ENCODE measurements at places on chromosomes 5 and 9. TPM values are rescaled to one million over a fixed set of nuclear protein-coding genes. Genes with fewer than 3 reads are reported as not detected.

OLFML2A gene
- total RNA-seq: 0.50 TPM

CRHBP gene
- total RNA-seq: 40.0 TPM

PCDHGB6 gene
- 2.9 TPM for total RNA-seq

DNA sequence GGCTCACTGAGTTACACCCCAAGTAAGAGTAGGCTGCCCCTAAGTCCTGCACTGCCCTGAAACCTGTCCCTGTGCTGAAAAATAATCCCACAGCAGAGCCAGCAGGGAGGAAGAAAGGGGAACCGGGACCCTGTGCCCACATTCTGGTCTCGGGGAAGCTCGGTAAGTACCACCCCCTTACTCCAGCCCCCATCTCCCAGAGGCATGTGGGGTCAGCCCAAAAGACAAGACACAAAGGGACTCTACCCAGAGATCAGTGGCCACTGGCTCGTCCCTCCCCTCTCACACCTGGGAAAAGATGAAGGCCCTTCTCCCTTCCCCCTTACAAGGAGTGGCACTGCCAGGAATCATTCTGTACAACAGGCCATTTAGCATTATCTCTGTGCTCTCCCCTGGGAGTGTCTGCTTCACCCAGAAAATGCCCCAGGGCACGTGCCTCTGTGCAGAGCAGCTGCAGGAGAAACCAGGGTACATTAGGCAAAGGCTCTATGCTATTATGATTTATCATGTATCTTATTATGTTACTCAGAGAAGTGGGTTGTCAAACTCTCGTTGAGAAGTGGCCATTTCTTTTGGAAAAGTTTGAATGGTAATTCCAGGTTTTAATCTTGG, 71.3 kb downstream of the NDFIP1 start:
- no peaks in the 10 kb centered on the region for H3K4me1 ChIP-seq
- H3K36me3 ChIP-seq: no peaks in the 10 kb centered on the region
- DNase-seq: no peak
- no peak overlapping the region for H3K27ac ChIP-seq

DNA sequence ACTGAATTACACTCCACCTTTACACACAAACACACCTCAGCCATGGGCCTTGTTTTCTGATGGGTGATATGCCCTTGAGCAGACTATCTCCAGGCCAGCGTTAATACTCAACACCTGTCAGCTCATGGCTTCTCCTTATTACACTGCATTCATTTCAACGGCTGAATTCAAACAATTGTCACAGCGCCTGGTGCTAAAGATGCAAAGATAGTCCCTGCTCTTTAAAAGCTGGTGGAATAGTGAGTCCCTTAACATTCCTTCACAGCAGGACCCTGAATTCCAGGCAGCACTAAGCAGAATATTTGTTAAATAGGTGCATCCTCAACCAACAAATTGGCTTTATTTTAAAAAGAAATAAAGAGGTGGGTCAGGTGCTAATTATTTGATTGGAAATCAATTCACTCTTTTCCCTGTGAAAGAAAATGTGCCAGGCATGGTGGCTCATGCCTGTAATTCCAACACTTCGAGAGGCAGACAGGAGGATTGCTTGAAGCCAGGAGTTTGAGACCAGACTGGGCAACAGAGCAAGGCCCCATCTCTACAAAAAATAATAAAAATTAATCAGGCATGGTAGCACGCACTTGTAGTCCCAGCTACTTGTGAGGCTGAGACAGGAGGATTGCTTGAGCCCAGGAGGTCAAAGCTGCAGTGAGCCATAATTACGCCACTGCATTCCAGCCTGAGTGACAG, 155.7 kb upstream of the EFNA5 start:
- no peak overlapping the region for H3K4me3 ChIP-seq
- no peaks in the 10 kb centered on the region for H3K4me1 ChIP-seq
- no peak overlapping the region for H3K27ac ChIP-seq
- H3K27me3 ChIP-seq: no peaks in the 10 kb centered on the region
- no peaks in the 10 kb centered on the region for H3K36me3 ChIP-seq

DNA sequence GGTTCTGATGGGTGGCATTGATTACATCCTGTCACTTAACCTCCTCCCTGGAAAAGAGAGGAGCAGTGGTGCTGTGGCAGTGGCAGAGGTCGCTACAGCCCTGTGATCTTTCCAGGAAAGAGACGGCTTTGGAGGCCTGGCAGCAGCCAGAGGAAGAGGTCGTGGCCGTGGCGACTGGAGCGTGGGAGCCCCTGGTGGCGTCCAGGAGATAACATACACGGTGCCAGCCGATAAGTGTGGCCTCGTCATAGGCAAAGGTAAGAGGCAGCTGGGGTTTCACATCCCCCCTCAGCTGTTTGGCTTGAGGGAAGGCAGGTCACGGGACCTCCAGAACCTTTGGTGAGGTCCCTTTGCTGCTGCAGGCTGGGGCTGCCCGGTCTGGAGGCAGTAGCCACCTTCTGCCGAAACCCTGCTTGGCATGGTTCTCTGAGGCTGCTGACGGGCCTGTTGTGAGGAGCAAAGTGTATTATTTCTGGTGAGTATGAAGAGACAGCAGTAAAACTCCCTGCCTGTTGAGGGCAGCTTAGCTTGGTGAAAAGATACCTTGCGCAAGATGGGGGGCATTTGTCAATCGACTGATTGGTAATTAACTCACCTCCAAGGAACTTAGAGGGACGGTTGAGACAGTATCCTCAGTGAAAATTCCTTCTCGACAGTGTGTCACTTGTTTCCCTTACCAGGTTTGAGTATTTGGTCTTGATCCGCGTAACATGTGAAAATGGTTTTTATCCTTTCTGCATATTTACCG, 38.0 kb upstream of the PRDM12 start:
- no peaks in the 10 kb centered on the region for H3K27me3 ChIP-seq
- peak; percentile 75 for DNase-seq
- H3K36me3 ChIP-seq: peaks cover 79% of the 10 kb centered on the region
- no peak overlapping the region for H3K27ac ChIP-seq
- H3K4me1 ChIP-seq: peaks cover 8% of the 10 kb centered on the region

Data from right lobe of liver (tissue), 6 donors.